Hindlimb muscle (tissue), 1 donor: ENCODE measurements at places on chromosomes 7 and 10. TPM values are rescaled to one million over a fixed set of nuclear protein-coding genes. Genes with fewer than 3 reads are reported as not detected.

FFAR4 gene
- 0.43 TPM for polyA plus RNA-seq

CEP41 gene
- 16.6 TPM for polyA plus RNA-seq

CFAP43 gene
- polyA plus RNA-seq: 0.39 TPM

CPED1 gene
- 8.2 TPM for polyA plus RNA-seq

SYT15B gene
- polyA plus RNA-seq: 1.3 TPM

HHEX gene
- polyA plus RNA-seq: 8.1 TPM

GFRA1 gene
- 33.4 TPM for polyA plus RNA-seq

SLC13A1 gene
- polyA plus RNA-seq: not detected

FANK1 gene
- polyA plus RNA-seq: 0.56 TPM

KRIT1 gene
- 22.8 TPM for polyA plus RNA-seq

FAM221A gene
- 2.5 TPM for polyA plus RNA-seq

GPR141 gene
- 0.28 TPM for polyA plus RNA-seq

MYOZ1 gene
- polyA plus RNA-seq: 768 TPM

ACTL6B gene
- not detected for polyA plus RNA-seq

TUBAL3 gene
- not detected for polyA plus RNA-seq

CASP2 gene
- polyA plus RNA-seq: 25.4 TPM

CDC123 gene
- 80.7 TPM for polyA plus RNA-seq

ARMC3 gene
- not detected for polyA plus RNA-seq

OR6V1 gene
- not detected for polyA plus RNA-seq

ASL gene
- 11.1 TPM for polyA plus RNA-seq

ADRB1 gene
- not detected for polyA plus RNA-seq

OR13A1 gene
- polyA plus RNA-seq: not detected

OR2A5 gene
- not detected for polyA plus RNA-seq

SFRP4 gene
- 7.8 TPM for polyA plus RNA-seq

CYP26A1 gene
- polyA plus RNA-seq: not detected

PNLIPRP2 gene
- polyA plus RNA-seq: not detected

EFCAB10 gene
- 0.93 TPM for polyA plus RNA-seq
